Stimulated activated CD8-positive, alpha-beta memory T cell treated with anti-CD3 and anti-CD28 coated beads, Interleukin-7, amount 100 ng/mL, for 1 hour (primary cell): ENCODE measurements at places on chromosomes 2 and 18.

- DNase-seq: no peak
Measured at GRCh38 chr2:47499621-47500309, 96.8 kb downstream of the MSH2 start.

DNA sequence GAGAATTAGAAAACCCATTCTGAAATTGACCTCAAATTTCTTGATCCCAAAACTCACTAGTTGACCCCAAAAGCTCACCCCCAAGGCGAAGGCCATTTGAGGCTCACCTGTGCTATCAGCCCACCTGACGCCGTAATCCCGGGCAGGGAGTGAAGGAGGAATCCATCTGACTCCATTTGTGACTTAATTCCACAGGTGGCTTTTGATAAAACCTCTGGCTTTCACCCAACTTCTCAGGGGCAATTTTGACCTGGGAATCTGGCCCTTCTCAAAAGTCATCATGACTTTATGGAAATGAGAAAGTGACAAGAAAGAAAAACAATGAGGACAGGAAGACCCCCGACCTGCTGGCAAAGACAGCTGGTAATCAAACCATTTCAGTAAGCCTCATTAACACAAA is 86.9 kb upstream of the SALL3 start:
- no peak for DNase-seq

- DNase-seq: no peak
Measured at GRCh38 chr2:207253666-207254345, 88.1 kb upstream of the KLF7 start.

GRCh38 chr18:7152440-7152839 is 34.8 kb upstream of the LAMA1 start:
- DNase-seq: no peak

DNA sequence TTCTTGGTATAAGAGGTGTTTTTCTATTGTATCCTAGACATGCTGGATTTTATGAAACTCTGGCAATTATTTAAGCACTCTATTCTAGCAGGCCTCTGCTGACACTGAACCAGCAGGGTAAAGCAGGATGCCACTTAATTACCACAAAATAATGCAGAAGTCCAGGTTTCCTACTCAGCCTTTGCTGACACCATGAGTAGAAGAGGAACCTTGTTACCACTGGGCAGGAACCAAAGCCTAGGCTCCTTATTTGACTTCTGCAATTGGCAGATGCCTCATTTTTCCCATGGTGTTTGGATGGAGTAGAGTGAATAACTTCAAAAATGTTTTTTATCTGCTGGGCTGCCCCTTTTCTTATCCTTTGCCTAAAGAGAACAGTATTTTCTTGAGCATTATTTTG is 60.8 kb downstream of the THNSL2 start:
- DNase-seq: no peak

DNA sequence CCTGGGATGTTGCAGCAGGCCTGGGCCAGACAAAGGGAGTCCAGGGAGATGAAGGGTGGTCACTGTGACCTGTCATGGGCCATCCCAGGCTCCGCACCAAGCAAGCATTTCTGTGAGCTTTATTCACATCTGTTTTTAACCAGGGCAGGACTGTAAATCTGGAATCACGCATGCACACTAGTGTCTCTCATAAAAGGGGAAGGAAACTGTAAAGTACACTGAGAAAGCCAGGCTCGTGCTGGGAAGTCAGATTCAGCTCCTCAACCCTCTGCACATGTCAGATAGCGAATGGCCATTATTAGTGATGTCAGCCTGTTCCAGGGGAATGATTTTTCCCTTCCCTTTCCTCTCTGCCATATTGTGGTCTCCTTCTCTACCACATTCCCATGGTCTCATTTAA is 818.6 kb upstream of the RAB6C start:
- no peak for DNase-seq

DNA sequence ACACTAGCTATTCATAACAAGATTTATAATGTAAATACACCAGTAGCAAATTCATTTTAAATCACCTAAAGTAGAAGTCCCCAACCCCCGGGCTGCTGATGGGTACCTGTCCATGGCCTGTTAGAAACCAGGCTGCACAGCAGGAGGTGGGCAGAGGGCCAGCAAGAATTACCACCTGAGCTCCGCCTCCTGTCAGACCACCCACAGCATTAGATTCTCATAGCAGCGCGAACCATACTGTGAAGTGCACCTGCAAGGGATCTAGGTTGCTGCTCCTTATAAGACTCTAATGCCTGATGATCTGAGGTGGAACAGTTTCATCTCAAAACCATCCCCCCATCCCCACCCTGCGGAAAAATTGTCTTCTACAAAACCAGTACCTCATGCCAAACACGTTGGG is 71.3 kb downstream of the KANSL1L start:
- DNase-seq: no peak

- DNase-seq: no peak
Measured at GRCh38 chr2:153218851-153219250, 259.7 kb downstream of the RPRM start.

- DNase-seq: no peak
Measured at GRCh38 chr2:21047141-21048009, 3.5 kb upstream of the APOB start.

DNA sequence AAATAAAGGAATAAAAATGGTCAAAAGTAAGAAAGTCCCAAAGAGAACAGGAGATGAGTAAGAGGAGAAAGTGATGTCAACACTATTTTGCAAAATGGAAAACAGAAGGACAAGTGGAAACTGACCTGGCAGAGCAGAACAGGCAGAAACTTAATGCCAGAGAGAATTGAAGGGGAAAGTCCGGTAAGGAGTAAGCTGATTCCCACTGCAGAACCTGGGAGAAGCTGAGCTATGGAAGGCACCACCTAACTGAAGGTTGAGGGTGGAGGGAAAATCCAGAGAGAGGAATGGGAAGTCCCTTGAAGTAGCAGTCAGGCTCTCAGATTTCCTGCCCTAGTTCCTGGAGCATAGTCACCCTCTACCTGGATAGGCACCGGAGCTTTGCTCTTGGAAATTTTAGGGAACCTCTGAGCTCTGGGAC is 59.8 kb downstream of the MOGAT1 start:
- no peak for DNase-seq

GRCh38 chr2:98899041-98899702 is 36.9 kb downstream of the CRACDL start:
- no peak for DNase-seq
